Occipital lobe (tissue), 3 donors: ENCODE measurements at places on chromosomes 2 and 18.

- no peak for DNase-seq
Observed at GRCh38 chr18:45687621-45688020, 36.4 kb upstream of the SLC14A1 start.

- DNase-seq, result no peak
Observed at GRCh38 chr2:143841935-143842334, 678.0 kb downstream of the ZEB2 start.

DNA sequence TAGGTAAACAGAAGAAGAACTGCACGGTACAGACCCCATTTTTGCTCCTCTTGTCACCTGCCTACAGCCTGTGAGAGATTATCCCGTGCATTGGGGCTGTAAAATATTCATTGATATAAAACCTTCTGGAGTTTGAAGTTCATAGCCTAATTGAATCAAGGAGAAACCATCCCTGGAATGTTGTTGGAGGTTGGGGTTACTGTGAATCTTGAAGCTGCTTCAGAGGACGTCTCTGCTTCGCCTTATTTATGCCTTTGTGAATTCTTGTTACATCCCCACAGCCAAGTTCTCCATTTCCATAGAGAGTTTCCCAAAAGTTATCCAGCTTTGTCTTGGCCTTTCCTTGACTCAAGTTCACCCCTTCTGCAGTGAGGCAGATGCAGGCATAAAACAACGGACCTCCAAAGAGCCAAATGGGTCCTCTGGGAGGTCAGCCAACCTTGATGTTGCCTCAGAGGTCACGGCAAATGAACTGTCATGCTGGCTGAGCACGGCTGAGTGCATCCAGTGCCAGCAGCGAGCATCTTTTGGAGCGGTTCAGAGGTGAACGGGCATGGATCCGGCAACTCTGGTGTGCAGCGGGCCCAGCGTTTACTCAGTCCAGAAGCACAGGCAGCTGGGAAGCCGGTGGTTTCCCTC is 317.6 kb downstream of the PRKCE start:
- no peak for DNase-seq

GRCh38 chr2:159571540-159572260 is 44.6 kb downstream of the BAZ2B start:
- DNase-seq, result no peak

DNA sequence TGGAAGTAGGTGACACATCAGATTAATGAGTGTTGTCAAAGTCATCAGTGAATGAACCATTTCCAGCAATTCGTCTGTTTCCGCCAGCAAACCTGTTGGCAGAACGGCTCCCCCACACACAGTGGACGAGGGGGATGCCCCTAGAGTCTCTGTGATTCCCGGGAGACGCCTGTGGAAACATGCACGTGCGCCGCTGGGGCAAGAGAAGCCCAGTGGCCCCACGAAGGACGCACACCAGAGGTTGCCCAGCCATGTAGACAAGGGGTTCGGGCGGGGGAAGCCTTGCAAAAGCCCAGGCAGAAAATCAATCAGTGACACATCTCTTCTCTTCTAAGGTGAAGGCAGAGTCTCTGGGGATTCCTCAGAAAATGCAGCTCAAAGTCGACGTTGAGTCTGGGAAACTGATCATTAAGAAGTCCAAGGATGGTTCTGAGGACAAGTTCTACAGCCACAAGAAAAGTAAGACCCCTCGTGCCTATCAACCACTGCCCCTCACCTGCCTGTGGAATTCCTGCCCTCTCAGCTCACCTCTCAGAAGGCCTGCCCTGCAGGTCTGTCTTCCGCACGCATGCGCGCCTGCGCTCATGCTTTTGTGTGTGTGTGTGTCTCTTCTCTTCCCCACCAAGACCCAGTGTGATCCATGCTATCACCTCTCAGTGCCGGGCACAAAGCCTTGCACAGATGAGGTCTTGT is 87.1 kb downstream of the INPP5D start:
- DNase-seq, result no peak

DNA sequence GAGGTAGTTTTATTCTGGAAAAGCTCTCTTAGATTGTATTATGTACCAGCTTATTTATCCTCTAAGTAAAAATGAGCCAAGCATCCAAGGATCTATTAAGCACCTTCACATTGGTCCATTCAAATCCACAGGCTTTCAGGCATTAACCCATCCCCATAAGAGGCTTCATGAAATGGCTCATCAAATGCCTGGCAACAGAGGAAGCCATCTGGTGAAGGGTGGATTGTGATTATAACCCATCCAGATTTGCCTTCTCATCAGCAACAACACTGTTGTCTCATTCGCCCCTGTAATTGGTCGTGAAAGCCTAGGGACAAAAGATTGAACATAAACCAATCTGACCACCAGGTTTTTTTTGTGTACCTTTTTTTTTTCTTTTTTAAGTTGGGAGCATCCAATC is 134.3 kb upstream of the TACR1 start:
- no peak for DNase-seq

- no peak for DNase-seq
Observed at GRCh38 chr2:230384986-230385385, 31.0 kb upstream of the SP100 start.

DNA sequence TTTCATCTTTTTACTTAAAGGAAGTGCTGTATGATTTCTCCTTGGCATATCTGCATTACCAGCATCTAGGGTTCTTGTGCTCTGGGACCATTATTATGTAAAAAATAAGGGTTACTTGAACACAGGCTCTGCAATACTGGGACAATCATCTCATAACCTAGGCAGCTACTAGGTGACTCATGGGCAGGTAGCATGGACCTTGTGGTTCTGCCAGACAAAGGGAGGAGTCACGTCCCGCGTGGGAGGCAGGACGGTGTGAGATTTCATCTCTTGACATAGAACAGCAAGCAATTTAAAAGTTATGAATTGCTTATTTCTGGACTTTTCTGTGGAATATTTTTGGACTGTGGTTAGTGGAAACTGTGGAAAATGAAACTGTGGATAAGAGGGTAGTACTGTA is 34.1 kb downstream of the ASAP2 start:
- DNase-seq, result no peak

DNA sequence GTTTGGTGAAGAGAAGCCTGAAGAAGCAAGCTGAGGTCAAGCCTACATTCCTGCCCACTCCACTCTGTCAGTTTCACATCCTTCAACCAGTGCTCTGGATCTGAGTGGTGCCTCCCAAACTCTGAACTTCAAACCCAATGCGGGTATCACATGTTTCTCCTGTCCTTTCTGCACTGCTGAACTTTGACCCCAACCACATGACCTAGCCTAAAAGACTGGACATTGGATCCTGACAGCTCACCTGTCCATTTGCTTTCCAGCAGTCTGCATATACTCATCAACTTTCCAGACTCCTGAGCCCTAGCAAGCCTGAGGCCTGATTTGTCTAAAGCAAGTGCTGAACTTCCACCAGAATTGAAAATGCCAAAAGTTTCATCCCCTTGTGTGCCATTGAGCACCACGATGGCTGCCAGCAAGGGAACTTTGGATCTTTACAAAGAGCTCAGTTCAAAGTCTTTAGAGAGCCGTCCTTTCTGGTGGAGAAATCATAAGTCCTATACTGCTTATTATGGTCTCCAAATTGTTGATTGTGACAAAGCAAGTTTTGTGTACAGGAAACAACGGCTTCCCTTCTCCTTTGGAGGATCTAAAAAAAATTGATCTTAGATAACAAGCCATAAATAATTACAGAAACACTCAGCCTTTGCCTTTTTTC is 37.6 kb upstream of the ITGA6 start:
- DNase-seq, result no peak

DNA sequence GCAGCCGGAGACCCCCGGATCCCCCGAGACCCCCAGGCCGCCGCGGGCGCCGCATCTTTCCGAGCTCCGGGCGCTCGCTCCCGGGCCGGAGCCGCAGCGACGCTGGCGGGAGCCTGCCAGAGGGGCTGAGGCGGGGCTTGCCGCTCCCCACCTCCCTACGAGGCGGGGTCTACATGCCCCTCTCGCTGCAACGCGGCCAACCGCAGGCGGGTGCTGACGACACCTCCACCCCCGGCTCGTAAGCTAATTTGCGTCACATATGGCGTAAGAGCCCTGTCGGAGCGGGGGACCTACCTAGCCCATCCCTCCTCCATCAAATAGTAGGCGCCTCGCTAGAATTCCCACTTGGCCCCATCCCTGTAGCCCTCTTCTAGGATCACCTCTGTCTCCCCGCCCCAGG is at the start of gene PTPRN:
Gene PTPRN (minus strand): TSS at position 124 of the 400 bp plus-strand sequence. CDS start 69 bp downstream, at position 55.
- peak; percentile 48 for DNase-seq

GRCh38 chr18:3500016-3500415 is 50.0 kb downstream of the TGIF1 start:
- DNase-seq, result no peak

DNA sequence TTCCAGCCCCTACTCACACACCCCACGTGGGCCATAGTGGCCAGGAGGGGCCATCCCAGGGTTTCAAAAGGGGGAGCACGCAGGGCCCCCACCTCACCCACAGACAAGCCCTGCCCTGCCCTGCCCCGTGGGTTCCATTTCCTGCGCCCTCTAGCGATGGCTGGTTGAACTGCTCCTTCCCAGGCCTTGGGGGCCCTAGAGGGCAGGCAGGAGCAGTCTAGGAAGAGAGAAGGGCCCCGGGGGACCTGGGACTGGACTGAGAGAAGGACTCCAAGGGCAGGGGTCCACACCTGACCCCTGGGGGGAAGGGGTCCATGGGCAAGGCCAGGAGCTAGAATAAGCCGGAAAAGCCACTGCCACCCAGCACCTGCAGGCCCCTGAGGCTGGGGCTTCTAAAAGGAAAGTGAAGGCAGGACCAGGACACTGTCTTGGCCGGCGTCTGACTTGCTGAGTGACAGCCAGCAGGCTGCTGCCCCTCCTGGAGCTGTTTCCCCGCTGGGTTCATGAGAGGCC is 10.1 kb downstream of the CYP26B1 start:
- no peak for DNase-seq

DNA sequence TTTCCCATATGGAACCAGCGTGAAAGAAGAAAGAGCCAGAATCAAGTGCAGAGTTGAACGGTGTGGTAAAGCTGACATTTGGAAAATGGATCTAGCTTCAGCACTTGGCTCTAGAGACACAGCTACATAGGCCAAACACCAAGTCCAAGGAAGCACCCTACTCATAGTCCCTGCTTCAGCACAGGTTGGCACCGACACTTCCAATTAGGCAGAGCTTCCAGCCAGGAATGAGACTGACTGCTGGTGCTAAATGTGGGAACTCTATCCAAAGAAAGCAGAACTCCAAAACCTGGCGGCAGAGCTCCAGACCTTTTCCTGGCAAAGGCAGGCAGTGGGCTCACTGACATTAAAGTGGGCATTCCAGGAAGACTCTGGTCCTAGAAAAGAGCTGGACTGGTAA is 125.4 kb upstream of the CTNNA2 start:
- no peak for DNase-seq

DNA sequence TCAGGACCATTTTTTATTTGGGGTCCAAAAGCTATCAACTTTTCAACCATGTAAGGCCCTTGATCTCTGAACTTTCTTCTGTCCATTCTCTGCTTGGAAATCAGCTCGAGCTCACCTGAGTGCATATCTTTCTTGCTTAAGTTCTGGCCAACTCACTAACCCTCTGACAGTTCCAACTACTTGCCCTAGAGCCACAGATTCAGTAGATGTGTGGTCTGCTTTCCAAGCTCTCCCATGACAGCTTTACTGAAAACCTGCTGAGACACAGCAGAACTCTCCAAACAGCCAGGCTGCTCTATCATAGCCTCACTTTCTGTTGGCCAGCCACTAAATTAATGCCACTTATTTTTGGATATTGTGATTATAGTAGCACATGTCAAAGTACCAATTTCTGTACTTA is 21.2 kb upstream of the IKZF2 start:
- no peak for DNase-seq

DNA sequence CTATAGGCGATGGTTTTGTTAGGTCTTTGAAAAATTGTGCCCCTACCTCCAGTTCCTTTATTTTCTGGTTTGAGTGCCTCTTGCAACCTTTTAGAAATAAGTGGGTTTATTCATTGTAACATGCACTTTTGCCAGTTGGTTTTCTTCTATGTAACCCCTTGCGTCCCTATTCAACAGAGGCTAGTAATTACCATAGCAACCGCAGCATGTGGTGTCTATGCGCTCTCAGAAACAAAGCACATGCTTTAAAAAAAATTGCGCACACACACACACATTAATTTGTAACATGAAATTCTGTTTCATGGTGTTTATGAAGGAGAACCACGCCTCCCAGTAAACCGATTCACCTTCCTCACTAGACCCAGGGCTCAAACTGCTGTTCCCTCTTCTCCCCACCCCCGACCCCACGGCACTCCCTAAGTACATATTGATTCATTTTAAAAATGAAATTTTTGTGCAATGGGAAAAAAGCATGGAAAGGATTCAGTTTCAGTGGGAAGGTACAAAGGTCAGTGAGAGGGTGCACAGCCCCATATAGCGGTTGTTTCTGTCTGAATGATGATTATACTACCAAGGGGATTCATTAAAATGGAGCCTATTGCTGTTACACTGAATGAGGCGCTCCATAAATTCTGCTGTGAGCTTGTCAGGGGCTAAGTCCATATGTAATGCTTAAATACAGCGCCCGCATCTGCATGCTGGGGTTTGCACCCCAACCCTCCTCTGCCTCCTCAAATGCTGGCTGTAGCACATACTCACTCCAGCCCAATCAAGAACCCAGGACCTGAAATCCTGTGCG is 206.9 kb downstream of the ICOS start:
- DNase-seq, result no peak

DNA sequence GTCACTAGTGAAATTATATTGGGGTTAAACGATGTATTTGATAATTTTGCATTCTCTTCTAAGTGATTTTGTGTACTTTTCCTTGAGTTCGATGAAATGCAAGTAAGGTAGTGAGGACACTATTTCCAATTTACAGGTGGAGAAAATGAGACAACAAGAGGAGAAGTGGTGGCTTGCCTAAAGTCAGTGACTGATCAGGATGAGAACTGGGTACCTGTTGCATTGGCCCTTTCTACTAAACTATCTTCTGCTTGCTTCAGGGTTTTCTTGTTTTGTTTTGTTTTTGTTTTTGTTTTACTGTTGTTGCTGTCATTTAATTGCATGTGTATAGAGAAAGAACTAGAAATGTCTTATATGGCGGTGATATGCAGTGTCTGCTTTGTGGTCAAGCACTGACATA is 31.4 kb upstream of the FBXO11 start:
- no peak for DNase-seq

DNA sequence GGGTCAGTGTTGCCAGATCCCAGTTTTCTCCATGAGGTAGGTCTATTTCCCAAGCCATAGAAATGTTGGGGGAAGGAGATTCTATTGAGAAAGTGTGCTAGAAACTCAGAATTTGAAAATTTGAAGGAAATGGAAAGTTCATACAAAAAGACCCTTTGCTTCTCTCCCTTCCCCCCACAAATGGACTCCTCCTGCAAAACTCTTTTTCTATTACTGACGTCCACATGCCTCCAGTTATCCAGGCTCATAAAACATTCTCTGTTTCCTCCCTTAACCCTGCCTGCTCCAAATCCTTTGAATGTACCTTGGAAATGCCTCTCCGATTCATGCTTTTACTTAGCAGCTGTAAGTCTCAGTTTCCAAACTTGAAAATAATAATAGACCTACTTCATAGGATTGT is 237.5 kb upstream of the TNP1 start:
- no peak for DNase-seq

- peak; percentile 8 for DNase-seq
Observed at GRCh38 chr2:230411570-230412370, 4.2 kb upstream of the SP100 start.

GRCh38 chr2:186879312-186879711 is 30.3 kb upstream of the ZSWIM2 start:
- no peak for DNase-seq

GRCh38 chr2:65053199-65053598 is 3.0 kb upstream of the CEP68 start:
- no peak for DNase-seq
